ENCODE measurements at places on chromosomes 1 and 21.

DNA sequence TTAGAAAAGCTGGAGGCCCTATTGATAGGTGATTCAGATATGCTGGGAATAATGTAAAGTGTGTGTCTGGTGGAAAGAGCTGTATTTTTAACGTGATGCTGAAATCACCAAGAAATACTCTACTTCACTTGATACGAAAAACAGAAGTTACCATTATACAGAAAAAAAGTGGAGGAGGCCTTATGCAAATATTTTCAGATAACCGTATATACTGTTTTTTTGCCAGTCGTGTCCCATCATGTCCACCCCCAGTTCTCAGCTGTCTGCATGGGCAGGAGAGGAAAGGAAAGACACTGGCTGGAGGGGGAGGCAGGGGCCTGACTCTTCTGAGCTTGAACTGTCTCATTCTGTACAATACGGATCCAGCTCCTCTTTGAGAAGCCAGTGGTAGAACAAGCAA, 51.1 kb downstream of the KCNJ6 start:
- no peak for DNase-seq

GRCh38 chr1:244273845-244274619, 177.7 kb downstream of the ADSS2 start:
- DNase-seq, result peak; percentile 91

DNA sequence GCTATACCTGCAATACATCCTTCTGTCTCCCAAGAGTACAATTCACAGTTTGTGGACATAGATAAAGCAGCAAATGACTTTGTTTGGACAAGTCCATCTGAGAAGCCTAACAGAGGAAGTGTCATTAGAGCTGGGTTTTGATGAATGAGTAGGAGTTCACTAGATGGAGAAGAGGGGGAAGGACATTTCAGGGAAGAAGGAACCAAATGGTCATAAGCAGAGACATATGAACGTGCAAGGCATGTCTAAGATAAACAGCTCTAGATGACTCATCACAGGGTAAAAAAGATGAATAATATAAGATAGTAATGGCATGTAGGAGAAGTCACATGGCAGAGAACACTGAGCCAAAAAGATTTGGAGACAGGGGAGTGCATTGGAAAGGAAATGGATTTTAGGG, 54.5 kb downstream of the HMGB4 start:
- DNase-seq, result peak; percentile 26

- DNase-seq, result no peak
These were observed 23.6 kb downstream of the VASH2 start for GRCh38 chr1:212973899-212974298.

- no peak for DNase-seq
These were observed 75.4 kb downstream of the CENPF start for GRCh38 chr1:214678386-214678785.

DNA sequence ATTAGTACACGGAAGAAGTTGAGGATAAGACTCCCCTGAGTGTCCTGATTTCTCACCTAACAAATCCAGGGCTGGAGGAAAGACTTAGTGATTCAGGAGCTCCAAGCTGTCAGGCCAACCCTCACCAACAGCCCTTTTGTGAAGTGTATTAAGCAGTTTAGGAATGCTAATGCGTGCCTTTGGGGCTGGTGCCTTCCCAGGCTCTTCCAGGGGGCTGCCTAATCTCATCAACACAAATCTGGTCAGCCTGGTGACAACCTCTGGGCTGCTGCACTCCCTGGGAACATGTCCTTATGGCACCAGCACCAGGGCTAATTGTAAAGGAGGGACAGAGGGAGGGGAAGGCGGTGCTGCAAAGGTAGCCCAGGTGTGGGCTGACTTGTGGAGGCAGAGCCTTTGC, 15.5 kb downstream of the CSMD2 start:
- no peak for DNase-seq

DNA sequence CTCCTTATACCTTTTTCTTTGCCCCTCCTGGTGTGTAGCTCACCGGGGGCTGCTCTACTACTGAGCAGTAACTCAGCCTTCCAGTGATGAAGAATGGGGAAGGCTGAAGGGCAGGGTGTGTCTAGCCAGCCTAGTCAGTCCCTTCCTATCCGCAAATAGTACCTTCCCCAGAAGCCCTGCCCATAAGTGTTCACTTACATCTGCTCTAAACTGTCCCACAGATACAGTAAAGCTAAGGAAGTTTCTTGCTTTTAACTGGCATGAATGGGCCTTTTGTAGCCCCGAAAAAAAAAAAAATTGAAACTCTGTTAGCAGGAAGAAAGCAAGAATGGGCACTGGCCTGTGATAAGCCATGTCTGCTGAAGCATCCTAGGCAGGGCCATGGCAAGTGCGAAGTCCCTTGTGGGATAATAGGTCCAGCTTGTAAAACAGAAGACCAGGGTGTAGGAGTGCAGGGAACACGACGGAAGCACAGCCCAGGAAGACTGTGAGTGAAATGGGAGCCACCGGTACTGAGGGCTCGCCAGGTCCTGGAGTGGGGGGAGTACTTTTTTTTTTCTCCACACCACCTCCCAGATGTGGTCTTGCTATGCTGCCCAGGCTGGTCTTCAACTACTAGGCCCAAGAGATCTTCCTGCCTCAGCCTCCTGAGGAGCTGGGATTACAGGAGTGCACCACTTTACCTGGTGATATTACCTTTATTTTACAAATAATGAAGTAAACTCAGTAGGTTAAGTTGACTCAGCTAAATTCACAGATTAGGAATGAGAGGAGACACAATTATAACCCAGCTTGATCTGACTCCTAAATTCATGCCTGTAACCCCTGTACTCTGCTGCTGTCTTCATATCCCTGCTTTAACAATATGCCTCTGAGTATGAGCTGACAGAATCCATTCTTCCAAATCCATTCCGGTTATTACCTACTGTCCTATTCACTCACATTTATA, 347.5 kb downstream of the SMYD3 start:
- no peak for DNase-seq

GRCh38 chr21:35075546-35075945, 26.4 kb upstream of the RUNX1 start:
- DNase-seq, result peak; percentile 39

- no peak for DNase-seq
These were observed 84.9 kb downstream of the GREM2 start for GRCh38 chr1:240527086-240527485.

GRCh38 chr1:189216886-189217285, 1260.8 kb downstream of the BRINP3 start:
- DNase-seq, result no peak

DNA sequence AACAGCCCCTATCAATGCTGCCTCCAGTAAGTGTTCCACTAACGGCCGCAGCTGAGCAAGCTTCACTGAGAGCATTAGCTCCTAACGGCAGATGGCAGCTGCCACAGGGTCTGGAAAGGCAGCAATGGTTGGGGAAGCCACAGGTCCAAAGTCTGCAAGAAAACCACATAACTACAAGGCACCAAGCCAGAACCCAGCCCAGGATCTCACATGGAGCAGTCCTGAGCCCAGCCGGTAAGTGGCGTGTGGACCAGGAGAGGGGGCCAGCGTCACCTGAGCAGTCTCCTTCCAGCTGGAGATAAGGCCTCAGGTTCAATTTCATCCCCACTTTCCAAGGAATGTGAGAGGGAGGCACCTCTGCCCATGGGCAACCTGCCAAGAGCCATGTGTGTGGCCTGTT, 13.2 kb downstream of the SYT2 start:
- no peak for DNase-seq

DNA sequence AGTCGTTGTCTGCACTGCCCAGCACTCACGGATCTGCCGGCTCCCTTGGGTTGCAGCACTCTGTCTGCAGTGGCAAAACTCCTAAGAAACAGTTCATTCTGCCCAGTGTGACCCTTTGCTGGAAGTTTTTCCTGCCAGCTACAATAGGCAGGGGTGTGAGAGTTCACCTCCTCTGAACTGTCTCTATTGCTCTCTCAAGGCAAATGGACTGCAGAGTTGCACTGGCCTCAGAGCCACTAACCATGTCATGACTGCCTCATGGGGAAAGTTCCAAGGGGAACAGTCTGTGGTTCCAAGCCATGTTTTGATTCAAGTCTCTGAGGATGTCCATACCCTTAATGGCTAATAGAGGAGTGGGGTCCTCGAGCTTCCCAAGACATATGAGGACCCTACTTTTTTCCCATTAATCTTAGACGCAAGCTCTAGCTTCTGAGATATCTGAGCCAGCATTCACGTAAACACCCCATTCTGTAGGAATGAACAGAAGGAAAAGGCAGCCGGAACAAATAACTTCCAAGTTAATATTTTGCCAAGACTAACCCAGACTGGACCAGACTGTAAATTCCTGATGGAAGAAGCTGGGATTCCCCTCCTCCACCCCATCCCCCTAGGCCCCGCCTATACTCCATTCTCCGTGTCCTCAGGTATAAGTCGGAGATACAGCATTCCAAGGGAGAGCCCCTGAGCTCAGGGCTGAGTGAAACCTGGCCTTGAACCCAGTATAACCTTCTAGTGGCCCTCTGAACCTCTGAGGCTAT, 93.8 kb upstream of the AKT3 start:
- DNase-seq, result no peak

- DNase-seq, result peak; percentile 22
These were observed 27.5 kb upstream of the SLC44A3 start for GRCh38 chr1:94792473-94793295.

DNA sequence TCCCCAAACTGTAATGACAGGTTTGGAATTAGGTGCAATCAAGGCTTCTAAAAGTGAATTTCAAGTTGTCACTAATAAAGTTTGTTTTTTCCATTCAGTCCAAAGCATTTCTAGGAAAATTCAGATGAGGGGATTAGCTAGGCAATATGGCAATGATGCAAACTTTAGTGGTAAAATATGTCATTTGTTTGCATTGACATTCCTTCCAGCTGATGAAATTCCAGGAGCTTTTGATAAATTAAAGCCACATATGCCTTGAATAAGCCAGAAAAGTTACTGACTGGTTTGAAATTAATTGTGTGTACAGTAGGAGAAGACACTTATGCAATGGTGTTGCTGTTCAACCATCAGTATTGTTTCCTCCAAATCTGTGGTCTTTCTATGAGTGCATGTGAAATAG, 57.8 kb downstream of the MROH9 start:
- no peak for DNase-seq

DNA sequence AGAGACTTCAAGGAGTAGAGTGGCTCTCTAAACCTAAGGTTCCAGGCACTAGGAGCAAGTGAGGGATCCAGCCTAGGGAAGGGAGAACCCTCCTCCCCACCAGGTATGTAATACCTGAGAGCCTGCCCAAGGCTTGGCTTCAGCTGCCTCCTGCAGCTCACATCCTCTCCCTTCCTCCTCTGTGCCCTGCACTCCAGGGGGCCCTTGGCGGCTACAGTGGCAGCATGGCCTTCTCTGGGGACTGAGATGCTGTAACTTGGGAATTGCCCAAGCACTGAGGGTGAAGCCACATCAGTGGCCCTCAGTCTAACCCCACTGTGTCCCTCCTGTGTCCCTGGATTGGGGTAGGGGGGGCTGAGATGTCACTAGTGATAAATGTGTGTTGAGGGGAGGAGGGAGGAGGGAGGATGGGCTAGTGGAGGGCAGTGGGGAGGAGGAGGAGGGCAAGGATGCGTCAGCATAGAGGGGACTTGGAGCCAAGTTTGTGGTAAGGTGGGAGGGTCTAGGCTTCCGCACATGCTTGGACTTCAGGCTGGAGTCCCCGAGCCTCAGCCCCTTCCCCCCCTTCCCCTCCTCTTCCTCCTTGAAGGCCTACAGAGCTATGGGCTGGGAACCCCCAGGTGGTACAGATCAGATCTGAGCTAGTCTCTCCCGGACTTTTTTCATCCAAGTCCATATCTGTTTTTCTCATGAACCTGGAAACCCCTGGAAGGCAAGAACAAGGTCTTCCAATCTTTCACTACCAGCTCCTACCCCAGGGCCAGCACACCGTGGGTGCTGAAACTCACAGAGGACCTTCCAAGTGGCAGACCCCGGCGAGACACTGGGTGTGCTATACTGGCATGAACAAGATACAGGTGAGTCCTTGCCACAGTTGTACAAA, 17.5 kb downstream of the COL9A2 start:
- no peak for DNase-seq

GRCh38 chr1:147773215-147773715, 12.9 kb upstream of the GJA5 start:
- DNase-seq, result no peak

DNA sequence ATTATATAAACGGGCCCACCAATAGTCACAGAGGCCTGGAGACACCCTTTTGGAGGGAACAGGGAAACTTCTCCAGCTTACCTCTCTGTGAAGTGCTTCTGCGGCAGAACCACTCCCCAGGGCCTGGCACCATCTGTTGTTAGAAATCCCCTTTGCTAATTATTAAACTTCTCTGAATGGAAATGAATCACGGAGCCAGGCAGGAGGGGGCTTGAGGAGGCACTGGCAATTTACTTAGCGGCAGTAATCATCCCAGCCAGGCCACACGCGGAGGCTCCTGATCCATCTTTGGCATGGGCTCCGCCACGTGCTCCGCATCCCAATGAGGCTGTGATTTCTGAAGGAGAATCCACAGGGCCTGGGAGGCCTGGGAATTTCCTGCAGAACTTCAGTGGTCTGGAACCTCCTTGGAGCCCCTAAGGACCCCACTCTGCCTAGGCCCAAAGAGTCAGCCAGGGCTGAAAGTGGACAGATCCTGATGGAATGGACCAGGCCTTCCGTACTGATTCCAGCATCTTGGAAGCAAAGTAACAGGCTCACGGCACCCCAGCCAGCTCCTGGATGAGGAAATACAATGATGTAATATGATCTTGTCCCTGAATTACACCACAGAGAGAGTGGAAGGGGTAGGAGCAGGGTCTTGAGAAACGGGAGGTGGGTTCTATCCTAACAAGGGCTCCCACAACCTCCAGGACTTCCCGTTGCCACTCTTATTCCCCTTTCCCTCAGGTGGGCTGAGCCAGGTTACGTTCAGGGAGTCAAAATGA, 62.3 kb downstream of the GRIK3 start:
- no peak for DNase-seq

DNA sequence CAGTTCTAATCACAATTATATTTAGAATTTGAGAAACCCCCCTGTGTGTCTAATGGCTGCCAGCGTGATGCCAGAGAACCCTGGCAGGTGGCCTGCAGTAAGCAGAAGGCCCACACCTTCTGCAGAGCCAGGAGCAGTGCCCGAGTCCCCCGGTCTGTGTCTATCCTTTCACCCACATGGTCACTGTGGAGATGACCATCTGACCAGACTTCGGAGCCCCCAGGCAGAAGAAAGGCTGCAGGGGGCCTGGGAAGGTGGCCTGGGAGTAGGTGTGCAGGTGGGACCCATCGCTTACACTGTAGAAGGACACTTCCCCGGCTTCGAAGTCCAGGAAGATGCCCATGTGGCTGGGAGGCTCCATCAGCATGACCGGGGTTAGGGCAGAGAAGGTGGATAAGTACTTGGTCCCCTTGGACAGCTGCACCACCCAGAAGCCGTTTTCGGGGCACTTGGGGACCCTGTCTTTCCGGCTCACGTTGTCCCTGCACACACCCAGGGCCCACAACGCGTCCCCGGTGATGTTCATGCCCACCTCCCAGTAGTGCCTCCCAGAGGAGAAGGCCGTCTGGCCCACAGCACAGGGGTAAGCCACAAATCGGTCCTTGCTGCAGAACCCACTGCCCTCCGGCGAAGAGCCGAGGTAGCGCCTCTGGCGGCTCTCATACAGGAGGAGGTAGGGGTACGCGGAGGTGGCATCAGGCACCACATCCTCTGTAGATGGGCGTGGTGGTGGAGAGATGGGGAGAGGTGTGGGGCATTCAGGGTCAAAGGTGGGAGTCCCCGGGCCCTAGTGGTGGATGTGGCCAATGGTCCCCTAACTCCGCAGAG, 1.6 kb upstream of the TRIM11 start:
- DNase-seq, result no peak

- peak; percentile 90 for DNase-seq
These were observed at the start of gene SNX27 for GRCh38 chr1:151611832-151612500. Gene SNX27, plus strand, starts transcription at chr1:151612050. Its CDS starts 152 bp downstream, at chr1:151612202.

GRCh38 chr21:33945652-33946270, 30.2 kb upstream of the ATP5PO start:
- no peak for DNase-seq
